ENCODE measurements at places on chromosomes 2 and 18.

DNA sequence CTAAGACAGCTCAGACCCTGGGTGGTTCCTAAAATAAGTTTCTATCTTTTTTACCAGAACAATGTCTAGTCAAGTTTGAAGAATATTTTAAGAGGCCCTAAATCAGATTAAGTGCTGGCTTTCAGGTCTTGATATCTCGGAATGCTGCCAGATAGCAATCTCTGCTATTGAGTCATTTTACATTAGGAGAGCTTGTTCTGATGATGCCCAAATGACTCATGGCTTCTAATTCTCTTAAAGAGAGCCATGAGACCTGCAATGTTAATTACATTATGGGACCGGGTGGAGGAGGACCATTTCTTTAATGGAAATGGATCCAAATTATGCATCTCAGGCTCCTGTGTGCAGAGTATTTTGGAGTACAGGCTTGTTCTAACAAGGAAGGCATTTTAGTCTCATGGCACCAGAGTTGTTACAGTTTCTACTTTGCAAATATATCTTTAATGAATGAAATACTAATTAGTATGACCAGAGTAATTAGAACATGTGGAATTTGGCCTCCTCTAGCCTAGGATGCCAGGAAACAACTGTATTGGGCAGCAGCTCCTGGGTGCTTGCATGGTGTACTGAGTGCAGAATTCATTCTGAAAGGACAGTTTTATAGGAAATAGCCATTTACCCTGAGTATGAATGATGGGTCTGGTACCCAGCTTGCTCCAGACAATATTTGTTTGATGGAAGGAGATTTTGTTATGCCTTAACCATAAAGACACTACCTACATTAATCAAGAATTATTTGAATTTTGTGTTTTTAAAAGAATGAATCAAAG, 94.0 kb upstream of the SULT1C3 start:
- no peak for DNase-seq

- DNase-seq = no peak
Measured at GRCh38 chr18:35933982-35934381, 38.5 kb upstream of the RMP24 start.

DNA sequence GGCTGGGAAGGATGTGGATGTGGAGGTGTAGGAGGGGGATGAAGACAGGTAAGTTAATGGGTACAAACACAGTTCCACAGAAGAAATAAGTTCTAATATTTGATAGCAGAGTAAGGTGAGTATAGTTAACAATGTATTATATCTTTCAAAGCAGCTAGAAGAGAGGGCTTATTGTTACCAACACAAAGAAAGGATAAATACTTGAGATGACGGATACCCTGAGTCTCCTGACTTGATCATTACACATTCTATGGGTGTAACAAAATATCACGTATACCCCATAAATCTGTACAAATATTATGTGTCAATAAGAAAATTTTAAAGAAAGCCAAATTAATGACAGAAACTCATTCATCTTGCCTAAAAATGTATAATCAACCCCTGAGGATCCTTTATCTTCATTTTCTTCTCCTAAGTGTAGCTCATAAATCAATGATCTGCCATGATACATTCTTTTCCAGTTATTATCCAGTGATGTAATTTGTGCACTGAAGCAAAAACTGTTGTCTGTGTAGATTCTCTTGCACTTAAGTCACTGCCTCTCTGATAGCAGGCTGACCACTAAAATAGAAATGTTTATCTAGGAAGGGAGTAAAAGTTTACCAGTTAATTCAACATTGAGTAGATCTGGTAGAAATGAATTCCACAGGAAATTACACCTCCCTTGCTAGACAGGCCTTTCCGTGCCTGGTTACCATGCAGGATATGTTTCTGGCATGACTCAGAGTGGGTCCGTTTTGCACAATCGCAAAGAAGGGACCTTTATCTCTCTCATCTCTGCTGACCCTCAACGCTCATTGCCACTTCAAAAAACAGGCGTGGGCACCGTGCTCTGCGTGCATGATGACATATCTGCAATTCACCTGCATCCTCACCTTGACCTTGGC, 249.7 kb upstream of the NCKAP5 start:
- no peak for DNase-seq

DNA sequence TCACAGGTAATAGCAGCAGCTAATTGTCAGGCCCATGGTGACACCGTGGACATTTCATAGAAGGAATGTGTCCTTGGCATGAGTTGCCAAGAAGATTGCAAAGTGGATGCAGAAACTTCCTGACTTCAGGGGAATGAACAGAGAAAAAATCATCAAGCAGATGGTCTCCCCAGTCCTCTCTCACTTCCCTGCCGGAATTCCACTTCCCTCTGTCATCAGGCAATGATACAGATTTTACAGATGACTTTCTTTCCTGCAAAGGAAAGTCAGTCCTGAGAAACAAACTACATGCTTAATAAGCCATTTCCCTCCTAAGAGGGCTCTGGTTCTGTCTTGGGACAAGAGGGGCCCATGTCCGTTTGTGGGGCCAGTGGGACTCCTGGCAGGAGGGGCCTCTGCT, 45.7 kb downstream of the KCNF1 start:
- DNase-seq = no peak

- DNase-seq = no peak
Measured at GRCh38 chr18:23701017-23701416, 11.8 kb downstream of the LAMA3 start.

GRCh38 chr2:234139755-234140154, 89.3 kb downstream of the SPP2 start:
- no peak for DNase-seq

DNA sequence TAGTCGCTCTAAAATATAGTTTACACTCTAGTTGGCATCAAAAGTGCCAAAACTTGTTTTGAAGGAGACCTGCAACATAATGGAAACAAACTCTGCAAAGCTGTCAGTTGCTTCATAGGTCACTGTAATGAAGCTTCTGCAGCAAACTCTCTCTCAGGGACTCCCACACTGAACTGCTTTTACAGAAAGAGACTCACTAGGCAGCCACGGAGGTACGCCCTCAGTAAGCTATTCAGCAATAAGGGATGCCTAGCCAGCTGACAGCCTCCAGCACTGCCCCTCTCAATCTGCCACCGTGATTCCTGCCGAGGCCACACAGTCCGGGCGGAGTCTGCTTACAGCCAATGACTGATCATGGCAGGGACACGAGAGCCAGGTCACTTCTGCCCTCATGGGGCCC, 51.1 kb downstream of the COLEC12 start:
- DNase-seq = no peak

DNA sequence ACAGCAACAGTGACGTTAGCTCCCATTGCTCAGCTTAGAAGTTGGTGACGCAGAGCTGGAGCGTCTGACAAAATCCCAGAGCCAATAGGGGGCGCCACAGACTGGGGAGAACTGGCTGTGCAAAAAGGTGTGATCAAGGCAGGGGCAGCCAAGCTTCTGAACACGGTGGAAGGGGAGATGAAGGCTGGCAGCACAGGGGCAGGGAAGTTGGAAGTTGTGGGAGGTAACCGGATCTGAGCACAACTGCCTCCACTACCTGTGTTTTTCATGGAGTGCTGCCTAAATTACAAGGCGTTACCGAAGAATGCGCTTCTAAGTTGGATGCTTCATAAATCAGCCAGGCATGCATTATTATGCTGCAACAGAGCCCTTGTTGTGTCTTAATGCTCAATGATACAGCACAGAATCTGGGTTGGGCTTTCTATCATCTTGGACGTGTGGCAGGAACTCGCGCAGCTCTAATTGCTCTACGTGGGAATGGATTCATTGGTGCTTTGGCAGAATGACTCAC, 370.0 kb downstream of the SLC4A3 start:
- DNase-seq = no peak

GRCh38 chr2:6358546-6358945, 507.2 kb downstream of the CMPK2 start:
- DNase-seq = no peak

DNA sequence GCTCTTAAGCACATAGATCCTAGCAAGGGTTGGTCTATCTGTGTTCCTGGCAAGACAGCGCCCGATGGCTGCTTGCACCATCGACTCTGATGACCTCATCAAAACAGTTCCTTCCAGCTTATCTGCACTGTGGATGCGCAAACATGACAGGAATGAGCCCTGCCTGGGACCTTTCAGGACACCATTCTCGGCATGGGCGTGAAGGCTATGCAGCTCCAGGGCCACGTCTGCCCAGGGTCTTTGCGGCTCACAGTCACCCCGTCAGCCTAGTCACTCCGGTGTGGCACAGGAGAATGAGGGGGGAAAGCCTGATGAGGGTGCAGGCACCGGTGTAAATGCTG, 147.8 kb upstream of the TWIST2 start:
- DNase-seq = no peak

DNA sequence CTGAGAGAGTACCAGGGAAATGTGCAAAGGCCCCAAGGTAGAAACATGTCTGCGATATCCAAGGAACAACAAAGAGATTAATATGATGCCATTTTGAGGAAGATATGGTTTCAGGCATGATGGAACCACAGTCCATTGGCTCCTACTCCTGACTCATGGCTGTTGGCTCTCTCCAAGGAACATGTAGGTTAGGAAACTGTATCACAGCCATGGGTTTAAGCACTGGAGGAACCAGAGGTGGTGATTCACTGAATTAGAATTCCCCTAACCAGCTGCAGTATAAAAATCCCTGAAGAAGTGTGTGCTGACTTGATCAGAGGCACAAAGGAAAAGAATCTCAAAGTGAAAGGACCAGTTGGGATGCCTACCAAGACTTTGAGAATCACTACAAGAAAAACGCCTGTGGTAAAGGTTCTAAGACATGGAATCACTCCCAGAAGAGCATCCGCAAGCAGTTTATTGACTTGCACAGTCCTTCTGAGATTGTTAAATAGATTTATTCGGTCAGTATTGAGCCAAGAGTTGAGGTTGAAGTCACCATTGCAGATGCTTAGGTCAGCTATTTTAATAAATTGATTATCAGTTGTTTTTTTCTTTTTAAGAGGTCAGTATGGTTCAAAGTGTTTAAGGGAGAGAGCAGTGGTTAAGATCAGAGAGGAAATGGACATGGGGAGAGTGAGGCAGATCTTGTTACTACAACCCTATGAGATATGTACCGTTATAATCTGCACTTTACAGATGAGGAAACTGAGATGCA, 110.7 kb upstream of the OTX1 start:
- no peak for DNase-seq

- no peak for DNase-seq
Measured at GRCh38 chr2:196980001-196980400, 53.5 kb upstream of the PGAP1 start.

DNA sequence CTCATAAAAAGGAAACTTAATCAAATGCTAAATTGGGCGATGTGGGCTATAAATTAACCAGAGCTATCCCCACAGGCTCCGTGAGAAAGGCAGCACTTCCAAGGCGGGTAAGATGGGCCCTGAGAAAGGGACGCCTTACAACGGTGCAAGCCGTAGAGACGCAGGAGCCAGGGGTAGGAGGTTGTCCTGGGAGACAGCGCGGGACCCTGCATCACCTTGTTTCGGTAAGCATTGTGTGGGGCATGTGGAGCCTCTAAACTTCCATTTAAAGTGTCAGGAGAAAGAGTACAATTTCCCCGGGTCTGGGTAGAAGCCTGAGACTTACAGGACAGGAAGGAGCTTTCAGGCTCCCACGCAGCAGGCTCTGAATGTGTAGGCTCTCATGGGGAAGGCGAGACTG, 1.2 kb upstream of the PER2 start:
- no peak for DNase-seq

DNA sequence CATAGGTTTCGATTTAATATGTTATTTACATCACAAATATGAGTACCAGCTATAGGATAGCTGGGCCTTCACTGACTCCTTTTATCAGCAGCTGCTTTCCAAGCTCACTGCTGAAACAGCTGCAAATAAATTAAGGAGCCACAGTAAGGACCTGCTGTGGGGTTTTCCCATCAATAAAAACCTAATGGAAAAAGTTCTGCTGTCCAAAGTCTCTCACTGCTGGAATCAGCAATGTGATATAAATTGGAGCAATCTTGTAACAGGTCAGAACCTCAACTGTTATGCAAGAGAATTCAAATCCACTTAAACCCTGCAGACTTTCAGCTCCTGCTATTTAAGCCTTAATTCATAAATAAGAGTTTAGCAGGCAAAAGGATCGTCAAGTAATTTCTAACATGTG, 61.3 kb downstream of the NEB start:
- DNase-seq = no peak

DNA sequence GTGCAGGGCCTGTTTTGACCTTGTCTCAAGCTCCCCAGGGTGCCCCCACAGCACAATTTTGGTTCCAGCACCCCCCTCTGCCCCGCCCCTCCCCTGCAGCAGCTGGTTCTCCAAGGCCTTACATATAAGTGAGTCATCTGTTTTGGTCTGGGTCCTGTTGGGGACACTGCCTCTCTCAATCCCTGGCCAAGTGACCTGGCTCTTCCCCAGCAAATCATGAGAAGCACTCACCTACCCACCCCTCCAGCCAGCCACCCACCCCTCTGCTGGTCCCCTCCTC, 90.5 kb downstream of the INHBB start:
- no peak for DNase-seq

- DNase-seq = no peak
Measured at GRCh38 chr18:34821669-34822210, 111.6 kb downstream of the DTNA start.

- DNase-seq = no peak
Measured at GRCh38 chr2:181170256-181170655, 189.9 kb downstream of the UBE2E3 start.

DNA sequence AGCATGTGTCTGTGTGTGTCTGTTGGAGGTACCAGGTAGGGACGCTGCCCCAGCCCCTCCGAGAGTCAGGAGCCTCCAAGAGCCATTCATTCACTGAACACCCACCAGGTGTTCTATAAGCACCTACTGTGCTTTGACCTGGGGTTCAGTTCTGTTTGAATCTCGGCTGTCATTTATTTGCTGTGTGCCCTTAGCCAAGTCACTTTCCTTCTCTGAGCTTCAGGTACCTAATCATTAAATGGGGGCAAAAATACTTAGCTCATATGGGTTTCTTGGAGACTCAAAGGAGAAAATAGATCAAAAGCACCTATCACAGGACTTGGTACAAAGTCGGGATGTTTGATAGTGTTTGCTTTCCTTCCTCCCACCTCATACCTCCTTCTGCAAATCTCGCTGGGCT, 13.2 kb downstream of the ASIC4 start:
- DNase-seq = no peak

GRCh38 chr2:201152517-201152916, 30.4 kb upstream of the CASP10 start:
- DNase-seq = no peak

GRCh38 chr2:63692002-63692606, 103.3 kb downstream of the MDH1 start:
- DNase-seq = peak; percentile 7

- DNase-seq = no peak
Measured at GRCh38 chr2:120988051-120988699, 252.5 kb downstream of the GLI2 start.

DNA sequence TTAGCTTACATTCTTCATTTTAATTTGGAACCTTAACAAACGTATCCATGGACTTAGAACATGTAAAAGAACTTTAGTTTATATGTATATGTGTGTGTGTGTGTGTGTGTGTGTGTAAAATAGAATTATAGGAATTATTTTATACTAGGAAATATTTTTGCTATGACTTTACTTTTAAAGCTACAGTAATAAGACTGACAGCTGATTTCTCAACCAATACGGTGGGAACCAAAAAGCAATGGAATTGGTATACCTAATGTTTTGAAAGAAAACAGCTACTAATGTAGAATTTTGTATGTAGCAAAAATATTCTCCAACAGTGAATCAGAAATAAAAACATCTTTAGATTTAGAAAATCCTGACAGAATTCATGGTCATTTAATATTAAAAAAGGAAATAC, 146.5 kb upstream of the ARL4C start:
- DNase-seq = no peak

GRCh38 chr2:71827973-71828372, 319.7 kb downstream of the CYP26B1 start:
- DNase-seq = no peak

GRCh38 chr18:11733031-11733430, 44.0 kb downstream of the GNAL start:
- peak; percentile 38 for DNase-seq

GRCh38 chr2:151922845-151923666, 94.8 kb upstream of the ARL5A start:
- no peak for DNase-seq
